ENCODE measurements at places on chromosomes 1 and 21.
A peak's percentile ranks its signal among the peaks of the same experiment; 100 is the strongest.

GRCh38 chr1:181588631-181589030 is 105.3 kb downstream of the CACNA1E start:
- DNase-seq = no peak
- H3K4me1 ChIP-seq = no peaks in the 10 kb centered on the region
- H3K27me3 ChIP-seq = no peaks in the 10 kb centered on the region
- H3K4me3 ChIP-seq = no peak overlapping the region
- H3K36me3 ChIP-seq = no peaks in the 10 kb centered on the region
- no peak overlapping the region for H3K27ac ChIP-seq

GRCh38 chr1:19179597-19180264 is 30.3 kb downstream of the UBR4 start:
- H3K27ac ChIP-seq = no peak overlapping the region
- peak; percentile 23 for DNase-seq
- no peak overlapping the region for H3K4me3 ChIP-seq
- H3K36me3 ChIP-seq = peaks cover 64% of the 10 kb centered on the region
- no peaks in the 10 kb centered on the region for H3K27me3 ChIP-seq

GRCh38 chr1:155133799-155134281 is 1.8 kb upstream of the SLC50A1 start:
- no peaks in the 10 kb centered on the region for H3K36me3 ChIP-seq
- no peak overlapping the region for H3K27ac ChIP-seq
- no peak for DNase-seq

DNA sequence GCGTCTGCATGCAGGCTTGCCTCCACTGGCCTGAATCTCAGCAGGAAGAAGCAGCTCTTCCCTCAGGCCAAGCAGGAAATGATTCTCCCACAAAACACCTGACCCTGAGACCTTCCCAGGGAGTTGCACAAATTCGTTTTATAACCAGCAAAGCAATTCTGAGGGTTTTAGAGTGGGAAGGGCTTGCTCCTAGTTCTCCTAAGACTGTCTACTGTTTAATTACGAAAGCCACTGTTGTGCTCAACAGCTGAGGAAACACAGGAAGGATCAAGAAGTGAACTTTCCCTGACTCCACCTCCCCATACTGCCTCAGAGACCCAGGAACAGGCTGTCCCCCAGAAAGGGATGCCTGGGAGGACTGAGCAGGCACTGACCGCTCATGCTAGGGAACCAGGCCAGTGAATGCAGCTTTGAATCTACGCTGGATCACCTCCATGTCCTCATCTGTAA is 37.0 kb upstream of the PUM1 start:
- H3K27me3 ChIP-seq = no peaks in the 10 kb centered on the region
- H3K27ac ChIP-seq = no peak overlapping the region
- H3K36me3 ChIP-seq = no peaks in the 10 kb centered on the region
- H3K4me1 ChIP-seq = no peaks in the 10 kb centered on the region
- no peak for DNase-seq
- H3K4me3 ChIP-seq = no peak overlapping the region

Data from CD4-positive, alpha-beta memory T cell (primary cell).